ENCODE measurements at places on chromosomes 16 and 17.

DNA sequence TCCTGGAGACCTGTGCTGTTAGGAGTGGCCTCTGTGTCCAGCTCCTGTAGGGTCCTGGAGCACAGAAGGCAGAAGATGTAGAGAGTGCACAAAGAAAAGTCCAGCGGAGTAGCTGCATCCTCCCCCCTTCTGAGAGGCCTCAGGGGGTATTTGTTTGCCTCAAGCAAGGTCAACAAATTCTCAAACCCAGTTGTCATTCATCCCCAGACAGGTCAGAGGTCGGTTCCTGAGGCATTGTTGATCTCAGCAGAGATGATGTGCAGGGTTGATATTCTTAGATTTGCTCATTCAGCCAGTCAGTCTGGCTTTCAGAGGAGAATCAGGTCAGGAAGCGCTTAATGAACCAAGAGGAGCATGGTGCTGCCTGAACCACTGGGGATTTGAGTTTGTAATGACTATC, 8.3 kb upstream of the RBFOX1 start:
- DNase-seq, result no peak

- no peak for DNase-seq
Measured at GRCh38 chr17:75518201-75518600, 1.9 kb downstream of the TSEN54 start.

GRCh38 chr17:63644846-63645245, 22.6 kb downstream of the MAP3K3 start:
- no peak for DNase-seq

GRCh38 chr17:59154292-59154720, 680 bp downstream of the SKA2 start:
- DNase-seq, result peak; percentile 59

DNA sequence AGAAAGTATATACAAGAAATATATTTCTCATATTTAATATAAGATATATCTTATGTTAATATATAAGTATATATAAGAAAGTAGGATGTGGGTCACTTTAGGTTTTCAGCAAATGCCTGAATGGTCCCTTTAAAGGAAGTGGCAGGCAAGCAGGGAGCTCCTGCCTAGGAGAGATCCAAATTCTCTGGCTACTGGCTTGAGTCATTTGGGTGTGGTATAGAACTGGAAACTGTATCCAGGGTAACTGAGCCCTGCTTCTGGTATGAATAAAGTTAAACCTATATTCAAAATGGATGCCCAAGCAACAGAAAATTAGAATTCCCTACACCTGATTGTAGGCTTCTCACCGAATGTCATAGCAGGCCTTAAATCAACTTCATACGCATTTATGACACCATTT, 144.4 kb downstream of the ZNF18 start:
- no peak for DNase-seq

- DNase-seq, result peak; percentile 67
Measured at GRCh38 chr17:68182940-68183551, 64.8 kb upstream of the AMZ2 start.

DNA sequence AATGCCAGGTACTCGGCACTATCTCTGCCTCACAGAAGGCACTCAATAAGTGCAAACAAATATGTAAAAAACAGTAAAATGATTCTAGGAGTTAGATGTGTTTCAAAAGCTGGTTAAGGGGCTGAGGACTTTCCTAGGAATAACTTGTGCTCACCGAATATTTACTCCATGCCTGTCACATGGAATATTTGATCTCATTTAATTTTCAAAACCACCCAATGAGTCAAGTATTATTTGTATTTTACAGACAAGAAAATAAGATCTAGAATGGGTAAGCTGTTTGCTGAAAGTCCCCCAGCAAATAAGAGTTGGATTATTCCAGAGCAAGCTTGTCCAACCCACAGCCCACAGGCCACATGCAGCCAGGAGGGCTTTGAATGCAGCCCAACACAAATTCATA, 34.6 kb upstream of the LYRM9 start:
- no peak for DNase-seq

- DNase-seq, result no peak
Measured at GRCh38 chr17:15255713-15256454, 9.2 kb downstream of the PMP22 start.

DNA sequence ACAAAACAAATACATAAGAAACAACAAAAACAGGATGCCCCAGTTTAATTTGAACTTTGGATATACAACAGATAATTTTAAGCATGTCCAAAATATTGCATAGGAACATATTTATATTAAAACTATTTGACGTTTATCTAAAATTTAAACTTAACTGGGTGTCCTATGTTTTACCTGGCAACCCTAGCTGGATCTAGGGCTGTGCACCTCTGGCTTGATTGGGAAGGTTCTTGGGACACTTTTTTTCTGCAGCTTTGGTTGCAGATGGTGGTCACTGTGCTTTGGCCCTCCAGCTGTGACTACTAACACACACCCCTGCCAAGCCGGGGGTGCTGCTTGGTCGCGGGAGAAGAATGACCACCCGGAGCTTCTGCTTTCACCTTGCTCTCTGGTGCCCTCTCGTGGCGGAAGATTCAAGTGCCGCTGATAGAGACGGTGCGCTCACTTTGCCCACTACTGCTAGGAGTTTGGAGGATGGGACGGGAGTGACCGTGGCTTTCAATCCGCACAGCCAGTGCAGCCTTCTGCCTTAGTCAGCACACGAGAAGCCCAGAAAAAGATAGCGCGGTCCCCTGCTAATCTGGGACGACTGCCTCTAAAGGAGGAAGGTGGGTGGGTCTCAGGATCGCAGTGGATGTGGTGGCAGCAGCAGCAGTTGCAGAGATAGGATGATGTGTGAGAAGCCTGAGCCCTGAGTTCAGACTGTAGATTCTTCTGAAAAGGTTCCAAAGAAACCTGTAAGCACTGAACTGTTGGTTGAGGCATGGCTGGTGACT, 6.7 kb downstream of the SPACA3 start:
- DNase-seq, result peak; percentile 82

- DNase-seq, result no peak
Measured at GRCh38 chr17:58572846-58573245, 58.4 kb upstream of the MTMR4 start.

- no peak for DNase-seq
Measured at GRCh38 chr16:55666012-55666411, 10.2 kb downstream of the SLC6A2 start.

GRCh38 chr17:79943347-79944241, 92.1 kb downstream of the TBC1D16 start:
- DNase-seq, result no peak

- DNase-seq, result no peak
Measured at GRCh38 chr17:49278076-49278475, 47.5 kb upstream of the PHOSPHO1 start.

- no peak for DNase-seq
Measured at GRCh38 chr17:28177351-28177750, 134.9 kb downstream of the NLK start.

GRCh38 chr17:8152112-8152775, at the start of gene PER1:
TSS of gene PER1 (minus strand) at chr17:8152404. CDS start at chr17:8150706, 1,698 bp downstream.
- peak; percentile 96 for DNase-seq

DNA sequence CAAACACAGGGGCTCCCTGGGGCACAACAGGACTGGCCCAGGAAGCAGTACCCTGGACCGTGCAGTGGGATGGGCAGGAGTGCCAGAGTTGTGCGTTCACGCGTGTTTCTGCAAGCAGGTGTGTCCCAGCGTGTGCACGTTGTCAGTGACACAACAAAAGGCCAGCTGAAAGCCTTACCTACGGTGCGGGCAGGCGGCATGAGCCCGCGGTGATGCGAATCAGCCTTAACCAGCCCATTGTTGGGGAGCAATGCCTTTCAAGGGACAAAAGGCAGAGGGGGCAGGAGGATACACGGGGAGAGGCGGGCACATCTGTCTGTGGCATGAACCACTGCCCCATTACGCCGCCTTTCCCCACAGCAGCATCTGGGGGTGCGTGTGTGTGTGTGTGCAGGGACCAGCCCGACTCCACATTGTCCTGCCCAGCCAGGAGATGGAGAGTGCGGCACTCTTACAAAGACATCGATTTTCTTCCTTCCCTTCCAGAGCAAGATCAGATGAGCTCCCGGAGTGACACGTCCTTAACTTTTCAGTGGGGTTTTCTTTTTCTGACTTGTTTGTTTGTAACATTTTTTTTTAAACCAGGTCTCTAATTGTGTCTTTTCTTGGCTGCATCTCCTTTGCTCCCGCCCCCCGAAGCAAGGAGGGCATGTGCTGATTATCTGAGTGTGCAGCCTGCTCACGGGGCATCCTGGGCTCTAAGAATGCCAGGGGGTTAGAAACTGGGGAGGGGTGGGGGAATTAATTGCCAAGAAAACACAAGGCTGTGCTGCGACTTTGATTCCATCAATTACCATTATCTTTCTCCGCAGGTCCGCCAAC, 158.1 kb downstream of the ZNF423 start:
- no peak for DNase-seq

- no peak for DNase-seq
Measured at GRCh38 chr17:4087911-4088693, 54.7 kb downstream of the ZZEF1 start.

DNA sequence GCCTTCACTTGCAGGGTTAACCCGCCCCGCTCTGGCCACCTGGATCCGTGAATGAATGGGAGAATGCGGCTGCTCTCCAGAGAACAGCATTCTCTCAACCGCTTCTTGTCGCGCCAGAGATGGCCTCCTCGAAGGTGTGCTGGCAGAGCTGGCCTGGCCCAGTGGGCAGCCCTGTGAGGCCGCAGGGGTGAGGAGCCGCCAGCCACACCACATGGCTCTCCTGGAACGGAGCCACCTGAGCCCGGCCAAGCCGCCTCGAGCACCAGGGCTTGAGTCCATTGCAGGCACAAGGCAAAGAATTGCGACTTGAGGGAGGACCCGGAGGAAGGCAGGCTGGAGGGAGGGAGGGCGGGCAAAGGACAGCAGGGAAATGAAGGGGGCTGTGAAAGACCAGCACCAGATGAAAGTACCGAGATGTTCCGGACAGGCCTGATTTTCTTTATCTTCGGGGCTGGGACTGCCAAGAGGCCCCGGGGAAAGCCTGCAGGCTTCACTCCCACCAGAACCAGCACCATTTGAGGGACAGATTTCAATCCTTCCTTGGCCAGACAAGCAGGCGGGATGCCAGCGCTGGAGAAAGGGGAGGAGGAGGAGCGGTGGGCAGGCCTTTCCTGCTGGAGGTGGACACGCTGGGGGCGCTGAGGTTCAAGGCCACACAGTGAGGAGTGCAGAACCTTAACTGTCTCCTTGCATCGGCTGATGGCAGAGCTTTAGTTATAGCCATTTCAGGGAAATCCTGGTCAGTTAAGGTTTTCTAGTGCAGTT, 69.4 kb downstream of the MRC2 start:
- DNase-seq, result no peak

DNA sequence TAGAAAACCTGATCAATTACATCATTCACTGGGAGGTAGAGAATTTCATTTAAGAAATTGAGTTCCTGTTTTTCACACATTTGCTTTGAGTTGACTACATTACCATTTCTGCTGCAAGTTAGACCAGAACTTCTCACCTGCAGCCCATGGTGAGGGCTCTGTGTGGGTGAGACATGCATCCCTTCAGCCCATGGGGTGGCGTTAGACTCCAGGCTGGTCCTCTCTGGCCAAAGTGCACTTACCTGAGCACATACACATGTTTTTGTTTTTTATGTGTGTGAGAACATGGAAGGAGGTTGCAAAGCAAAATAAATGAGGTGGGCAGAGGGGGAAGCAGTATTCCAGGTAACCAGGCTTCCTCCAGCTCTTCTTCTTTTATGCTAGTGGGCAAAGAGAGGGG, 470.2 kb downstream of the PMP22 start:
- no peak for DNase-seq

DNA sequence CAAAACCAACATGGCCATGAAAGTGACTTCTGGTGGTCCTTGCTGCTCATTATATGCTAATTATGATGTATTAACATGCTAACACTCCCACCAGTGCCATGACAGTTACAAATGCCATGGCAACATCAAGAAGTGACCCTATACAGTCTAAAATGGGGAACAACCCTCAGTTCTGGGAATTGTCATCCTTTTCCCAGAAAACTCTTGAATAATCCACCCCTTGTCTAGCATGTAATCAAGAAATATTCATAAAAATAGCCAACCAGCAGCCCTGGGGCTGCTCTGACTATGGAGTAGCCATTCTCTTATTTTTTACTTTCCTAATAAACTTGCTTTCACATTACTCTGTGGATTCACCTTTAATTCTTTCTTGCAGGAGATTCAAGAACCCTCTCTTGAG, 35.9 kb downstream of the DNAJA2 start:
- DNase-seq, result no peak

DNA sequence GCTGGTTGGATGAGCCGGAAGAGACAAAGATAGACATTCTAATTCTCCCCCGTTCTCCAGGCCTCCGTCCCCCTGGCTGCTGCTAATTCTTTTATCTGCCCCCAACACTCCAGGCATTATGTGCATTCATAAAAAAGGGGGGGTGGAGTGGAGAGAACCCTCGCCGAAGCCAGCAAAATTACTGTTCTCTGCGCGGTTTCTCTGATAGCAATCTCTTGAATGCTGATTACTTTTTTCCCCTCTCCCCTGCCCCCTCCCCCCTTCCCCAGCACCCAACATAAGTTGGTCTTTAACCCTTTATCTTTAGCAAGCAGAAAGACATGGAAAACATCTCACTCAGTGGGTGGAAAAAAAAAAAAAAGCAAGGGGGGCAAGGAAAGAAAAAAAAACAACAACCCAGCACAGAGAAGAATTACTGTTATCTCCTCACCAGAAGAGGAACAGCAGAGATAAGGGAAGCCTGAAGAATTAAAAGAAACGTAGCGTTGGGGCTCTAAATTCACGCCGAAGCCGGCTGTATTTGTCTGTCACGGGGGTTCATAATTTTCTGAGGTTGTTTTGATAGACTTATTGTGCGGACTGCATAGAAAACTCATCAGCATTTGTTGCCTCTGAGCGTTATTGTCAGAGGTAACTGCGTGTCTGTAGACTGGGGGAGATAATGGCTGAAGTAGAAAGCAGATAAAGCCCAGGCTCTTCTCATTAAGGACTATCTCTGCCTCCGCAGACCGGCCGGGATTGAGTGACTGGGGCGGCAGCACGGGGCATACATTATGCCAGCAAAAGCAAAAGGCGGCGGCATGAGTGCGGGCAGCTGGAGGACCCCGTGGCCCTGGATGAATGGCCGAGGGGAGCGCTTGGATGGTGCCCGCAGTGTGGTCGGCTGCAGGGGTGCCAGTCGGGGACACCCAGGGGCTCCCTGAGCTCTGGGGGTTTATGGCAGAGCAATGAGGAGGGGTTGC, 126.9 kb downstream of the MRM1 start:
- DNase-seq, result peak; percentile 59

GRCh38 chr17:76382803-76383545, 1.4 kb upstream of the SPHK1 start:
- peak; percentile 85 for DNase-seq

DNA sequence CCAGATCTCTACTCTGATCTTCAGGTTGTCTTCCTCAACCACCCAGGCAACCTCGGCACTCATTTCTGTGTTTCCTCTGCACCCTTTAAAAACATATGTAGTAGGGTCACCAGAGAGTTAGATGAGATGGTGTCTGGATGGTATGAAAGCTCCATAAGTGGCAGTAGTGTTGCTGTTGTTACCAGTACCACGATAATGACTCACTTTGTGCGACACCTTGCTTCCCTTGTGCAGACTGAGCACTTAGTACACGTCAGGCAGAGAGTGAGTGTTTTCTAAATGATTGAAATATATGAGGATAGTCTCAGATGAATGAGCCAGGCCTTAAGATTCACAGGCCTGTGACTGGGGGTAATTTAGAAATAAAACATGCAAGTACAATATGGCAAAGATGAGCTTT, 188.7 kb downstream of the MAF start:
- peak; percentile 8 for DNase-seq

All from stimulated activated CD4-positive, alpha-beta T cell treated with anti-CD3 and anti-CD28 coated beads, Interleukin-15, amount 100 ng/mL, for 24 hours (primary cell).